ENCODE measurements at places on chromosomes 12 and 14.

GRCh38 chr12:97714107-97714563 is 251.5 kb downstream of the RMST start:
- DNase-seq: no peak

- DNase-seq: no peak
Measured at GRCh38 chr12:95600567-95600966, 49.3 kb upstream of the USP44 start.

DNA sequence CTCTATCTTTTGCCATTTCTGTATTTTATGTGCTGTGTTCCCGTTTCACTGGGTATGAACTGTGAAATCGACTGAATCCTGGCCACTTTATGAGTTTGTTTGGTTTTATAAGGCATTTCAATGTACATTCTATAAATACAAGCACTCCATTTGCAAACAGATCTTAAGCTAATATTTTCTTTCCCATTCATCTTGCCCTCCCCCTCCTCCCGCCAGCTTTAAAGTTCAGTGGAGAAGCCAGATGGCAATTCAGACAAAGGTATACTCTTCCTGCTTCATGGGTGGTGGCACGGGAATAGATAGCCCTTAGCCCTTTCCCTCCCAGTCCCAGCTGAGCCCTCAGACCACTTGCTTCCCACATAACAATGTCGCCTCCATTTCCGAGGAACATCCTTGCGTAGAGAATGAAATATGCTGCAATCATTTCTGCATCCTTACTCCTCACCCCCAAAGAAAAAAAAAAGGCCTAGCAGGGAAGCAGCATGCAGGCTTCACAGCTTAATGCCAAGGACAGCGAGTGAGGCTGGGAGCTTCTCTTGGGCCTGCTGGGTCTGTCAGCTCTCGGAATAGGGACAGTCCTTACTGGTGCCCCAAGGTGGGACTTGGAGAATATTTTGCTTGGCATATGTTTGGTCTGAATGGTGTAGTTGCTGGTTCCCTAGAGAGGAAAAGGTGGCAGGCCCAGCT is 52.8 kb upstream of the SRSF5 start:
- no peak for DNase-seq

GRCh38 chr14:101465795-101466448 is 95.4 kb upstream of the DIO3 start:
- no peak for DNase-seq

- DNase-seq: no peak
Measured at GRCh38 chr12:131959641-131960589, 10.2 kb downstream of the EP400 start.

DNA sequence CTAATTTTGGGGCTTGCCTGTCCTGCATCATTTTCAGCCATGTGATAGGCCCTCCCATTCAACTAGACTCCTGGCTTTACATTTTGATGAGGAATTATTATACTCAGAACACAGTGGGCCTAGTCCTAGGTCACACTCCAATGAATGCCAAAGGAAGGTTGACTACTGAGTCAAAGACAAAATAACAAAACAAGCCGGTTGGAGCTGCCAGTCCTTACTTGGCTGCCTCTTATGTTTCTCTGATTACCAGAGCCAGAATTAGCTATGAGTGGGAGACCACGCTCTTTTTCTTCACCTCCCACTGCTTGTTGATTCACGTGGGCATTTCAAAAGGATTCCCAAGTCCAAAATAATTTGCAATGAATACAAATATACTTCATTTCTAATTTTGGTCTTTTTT is 78.1 kb upstream of the USP44 start:
- no peak for DNase-seq

DNA sequence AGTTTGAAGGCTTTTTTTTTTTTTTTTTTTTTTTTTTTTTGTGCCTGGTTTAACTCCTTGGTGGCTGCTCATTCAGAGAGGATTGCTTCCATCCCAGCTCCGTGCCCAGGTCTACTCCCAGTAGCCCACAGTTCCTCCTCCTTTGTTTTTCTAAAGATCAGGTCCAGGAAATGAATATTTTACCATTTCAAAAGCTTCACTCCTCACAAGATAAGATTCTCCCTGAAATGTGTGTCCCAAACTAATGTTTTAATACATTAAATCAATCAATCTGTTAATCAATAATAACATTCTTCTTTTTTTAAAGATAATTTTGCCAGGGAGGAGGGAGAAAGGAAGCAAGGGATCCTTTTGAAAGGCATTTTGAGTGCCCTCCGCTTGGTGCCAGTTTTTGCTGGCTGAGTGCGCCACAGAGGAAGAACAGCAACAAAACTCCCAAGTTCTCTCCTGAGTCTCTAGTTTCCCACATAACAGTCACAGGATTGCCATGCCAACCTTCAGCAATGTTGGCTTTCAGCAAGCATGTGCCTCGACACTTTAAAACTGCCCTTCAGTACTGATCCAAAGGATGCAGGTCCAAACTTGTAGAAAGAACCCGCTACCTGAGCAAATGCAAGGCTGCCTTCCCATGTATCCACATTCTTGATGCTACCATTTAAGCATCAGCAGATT is 99.2 kb downstream of the RMST start:
- DNase-seq: no peak

DNA sequence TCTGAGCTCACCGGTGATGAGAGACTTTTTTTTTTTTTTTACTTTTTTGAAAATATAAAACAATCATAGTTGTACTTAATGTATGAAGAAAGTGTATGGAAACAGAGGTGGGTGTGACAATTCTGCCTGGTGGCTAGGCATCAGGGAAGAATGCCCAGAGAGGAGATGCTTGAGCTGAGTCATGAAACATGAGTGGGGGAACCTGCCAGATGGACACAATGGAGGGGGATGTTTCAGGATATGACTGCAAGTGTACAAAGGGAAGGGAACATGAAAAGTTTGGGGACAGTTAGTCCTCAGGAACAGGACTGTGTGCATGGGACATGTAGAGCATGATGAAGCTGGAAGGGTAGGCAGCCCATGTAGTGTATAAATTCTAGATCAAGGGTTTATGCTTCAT is 274.2 kb upstream of the E2F7 start:
- DNase-seq: no peak

DNA sequence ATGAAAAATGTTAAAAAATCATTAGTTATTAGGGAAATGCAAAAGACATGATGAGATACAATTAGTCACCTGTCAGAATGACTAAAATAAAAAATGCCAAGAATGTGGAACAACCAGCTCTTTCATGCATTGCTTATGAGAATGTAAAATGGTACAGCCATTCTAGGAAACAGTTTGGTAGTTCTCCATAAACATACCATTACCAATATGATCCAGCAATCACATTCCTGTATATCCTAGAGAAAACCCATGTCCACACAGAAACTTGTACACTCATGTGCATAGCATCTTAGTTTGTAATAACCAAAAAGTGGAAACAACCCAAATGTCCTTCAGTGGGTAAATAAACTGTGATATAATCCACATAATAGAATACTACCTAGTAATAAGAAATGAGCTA is 245.7 kb downstream of the FUT8 start:
- DNase-seq: no peak

GRCh38 chr12:44703182-44703910 is 172.8 kb downstream of the NELL2 start:
- no peak for DNase-seq

DNA sequence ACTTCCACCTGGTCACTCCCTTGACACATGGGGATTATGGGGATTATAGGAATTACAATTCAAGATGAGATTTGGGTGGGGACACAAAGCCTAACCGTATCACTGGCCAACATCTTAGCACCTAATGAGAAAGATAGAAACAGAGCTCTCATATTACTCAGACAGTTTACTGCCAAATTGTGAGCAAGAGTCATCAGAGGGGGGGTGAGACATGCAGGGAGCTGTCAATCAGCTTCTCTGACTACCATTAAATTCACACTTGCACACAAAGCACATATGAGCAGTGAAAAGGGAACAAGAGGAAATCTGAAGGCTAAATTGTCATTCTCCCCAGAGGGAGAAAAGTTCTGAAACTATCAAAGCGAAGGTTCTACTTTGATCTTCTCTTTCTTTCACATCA is 78.1 kb upstream of the GRIN2B start:
- DNase-seq: no peak

GRCh38 chr12:106227641-106228319 is 20.0 kb downstream of the CKAP4 start:
- peak; percentile 78 for DNase-seq

- DNase-seq: no peak
Measured at GRCh38 chr12:75207338-75208083, 2.1 kb downstream of the KCNC2 start.

DNA sequence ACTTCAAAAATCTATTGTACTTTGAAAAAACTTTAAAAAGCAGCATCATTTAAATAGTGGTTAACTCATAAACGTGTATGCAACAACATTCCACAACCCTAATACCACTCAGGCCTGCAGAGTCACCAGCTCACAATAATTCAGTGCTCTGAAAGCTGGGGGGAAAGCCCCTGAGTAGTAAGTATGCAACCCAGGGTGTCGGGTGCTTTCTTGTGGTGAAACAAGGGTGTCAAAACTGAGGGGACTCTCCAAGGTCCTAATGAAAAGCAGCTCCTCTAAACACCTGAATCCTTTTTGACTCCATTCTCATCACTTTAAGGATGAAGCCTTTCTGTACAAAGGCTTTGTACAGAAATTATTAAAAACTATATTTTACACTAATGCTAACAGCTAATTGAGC is 33.7 kb downstream of the FGFR1OP2 start:
- peak; percentile 76 for DNase-seq

GRCh38 chr14:85960756-85961155 is 430.8 kb downstream of the FLRT2 start:
- DNase-seq: no peak

DNA sequence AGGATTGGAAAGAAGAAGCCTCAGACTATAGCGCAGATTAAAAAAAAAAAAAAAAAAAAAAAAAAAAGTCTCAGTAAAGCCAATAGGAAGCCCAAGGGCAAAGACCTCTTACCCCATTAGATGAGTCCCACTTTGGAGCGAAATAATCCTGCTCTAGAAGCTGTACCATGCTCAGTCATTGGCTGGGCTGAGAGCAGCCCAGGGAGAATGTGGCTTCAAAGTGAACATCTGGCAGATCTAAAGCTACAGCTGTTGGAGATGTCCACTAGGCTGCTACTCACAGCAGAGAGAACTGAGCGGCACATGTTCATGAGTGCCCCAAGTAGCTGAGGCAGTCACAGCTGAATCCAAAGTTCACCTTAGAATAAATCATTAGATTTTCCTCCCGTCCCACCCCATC is 560.9 kb downstream of the MED13L start:
- no peak for DNase-seq

DNA sequence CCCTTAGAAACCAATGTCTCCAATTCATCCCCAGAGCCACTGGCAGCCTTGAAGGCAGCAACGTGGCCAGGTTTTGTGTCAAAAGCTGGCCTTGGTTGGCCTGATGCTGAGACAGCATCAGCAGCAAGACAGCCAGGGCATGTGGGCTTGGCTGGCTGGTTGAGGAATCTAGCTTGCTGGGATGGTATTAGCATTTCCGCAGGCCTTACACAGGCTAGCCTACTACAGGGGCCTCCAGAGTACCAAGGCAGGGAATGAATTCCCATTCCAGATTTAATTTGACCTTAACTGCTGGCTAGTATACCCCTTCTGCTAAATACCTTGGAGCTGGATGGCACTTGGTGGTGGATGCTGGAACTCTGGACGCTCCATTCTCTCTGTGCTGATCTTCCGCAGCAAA is 15.8 kb downstream of the NGDN start:
- no peak for DNase-seq

DNA sequence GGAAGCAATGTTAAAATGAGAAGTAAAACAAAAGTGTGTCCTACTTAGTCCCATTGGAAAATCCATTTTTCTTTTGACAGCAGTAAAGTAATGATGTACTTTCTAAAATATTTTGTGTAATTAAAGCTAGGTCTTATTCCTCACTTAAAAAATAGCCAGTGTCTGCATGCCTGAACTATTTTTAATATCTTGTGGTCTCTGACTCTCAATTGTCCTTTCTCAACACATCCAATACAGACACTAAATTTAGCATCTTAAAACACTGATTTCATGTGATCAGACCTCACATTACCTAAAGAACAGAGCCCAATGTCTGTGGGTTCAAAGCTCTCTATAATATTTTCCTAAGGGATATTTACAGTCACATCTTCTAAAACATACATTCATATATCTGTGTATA is 108.0 kb downstream of the DERA start:
- DNase-seq: no peak

- no peak for DNase-seq
Measured at GRCh38 chr14:87691042-87691881, 301.7 kb downstream of the GALC start.

All from CD4-positive, alpha-beta T cell treated with Interleukin-10 for 1 hour (primary cell).